ENCODE measurements at places on chromosomes 1 and 21. TPM values are rescaled to one million over a fixed set of nuclear protein-coding genes. Genes with fewer than 3 reads are reported as not detected.

DNA sequence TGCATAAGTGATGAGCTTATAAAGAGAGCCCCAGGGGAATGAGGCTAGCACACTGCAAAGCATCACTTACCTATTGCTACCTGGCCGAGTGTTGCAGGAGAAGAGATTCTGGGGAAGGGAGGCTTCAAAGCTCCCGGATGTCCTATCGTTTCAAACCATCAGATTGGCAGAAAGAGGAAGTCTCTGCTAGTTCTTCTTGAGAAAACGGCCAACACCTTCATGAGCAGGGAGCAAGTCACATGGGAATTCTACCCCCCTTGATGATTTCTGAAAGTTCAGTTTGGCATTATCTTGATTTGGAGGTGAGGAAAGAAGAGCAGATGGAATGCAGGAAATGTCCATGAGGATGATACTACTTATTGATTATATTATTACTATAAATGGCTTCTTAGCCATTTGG, 16.2 kb downstream of the SYF2 start:
- no peak for DNase-seq

GRCh38 chr1:94843430-94843829, 23.3 kb downstream of the SLC44A3 start:
- no peak for DNase-seq

DNA sequence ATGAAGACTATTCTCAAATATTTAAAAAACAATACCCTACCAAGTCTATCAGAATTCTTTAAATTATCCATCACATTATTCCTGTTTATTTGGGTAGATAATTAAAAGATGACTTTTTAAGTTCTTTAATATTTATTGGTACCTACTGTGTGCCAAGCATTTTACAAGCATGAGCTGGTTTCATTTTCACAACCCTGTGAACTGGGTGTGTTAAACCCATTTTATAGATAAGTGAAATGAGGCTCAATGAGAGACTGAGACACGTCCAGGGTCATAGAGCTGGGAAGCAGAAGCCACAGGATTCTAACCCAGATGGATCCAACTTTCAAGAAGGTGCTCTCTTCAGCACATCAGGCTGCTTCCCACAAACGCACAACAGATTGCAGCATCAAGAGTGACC, 12.3 kb downstream of the LRRN2 start:
- no peak for DNase-seq

DNA sequence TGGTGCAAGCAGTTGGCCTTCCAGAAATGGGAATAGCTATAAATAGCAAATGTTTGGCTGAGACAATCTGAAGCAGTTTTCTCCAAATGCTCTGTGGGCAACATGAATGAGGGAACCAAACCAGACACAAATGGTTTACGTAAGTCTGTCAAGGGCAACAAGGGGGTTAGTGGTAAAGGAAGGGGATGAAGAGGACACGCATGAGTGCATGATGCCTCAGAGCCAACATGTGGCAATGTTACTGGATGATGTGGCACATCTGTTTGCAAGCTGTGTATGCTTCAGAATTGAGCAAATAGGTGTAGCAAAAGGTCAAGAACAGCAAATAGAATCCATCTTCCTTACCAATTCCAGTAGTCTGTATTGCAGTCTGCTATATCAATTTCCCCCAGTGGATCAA, 76.3 kb upstream of the LMO4 start:
- DNase-seq = no peak

DNA sequence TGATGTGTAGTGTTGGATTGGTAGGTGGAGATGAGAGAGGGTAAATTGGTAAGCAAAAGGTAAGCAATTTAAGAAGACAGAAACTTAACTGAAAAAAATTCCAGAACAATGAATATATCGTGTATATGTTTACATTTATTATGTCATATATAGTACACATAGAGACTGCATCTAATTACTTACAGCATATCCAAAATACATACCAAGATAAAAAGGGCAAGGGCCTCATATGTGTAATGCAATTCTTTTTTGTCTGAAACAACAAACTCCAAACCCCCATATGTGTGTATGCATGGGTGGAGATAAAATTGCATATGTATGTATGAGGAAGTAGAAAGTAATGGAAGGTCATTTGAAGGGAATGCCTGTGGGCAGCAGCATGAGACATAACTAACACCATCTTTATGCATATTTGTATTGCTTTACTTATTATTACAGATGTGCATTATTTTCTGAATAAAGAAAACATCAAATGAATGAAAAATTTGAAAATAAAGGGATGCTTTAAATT, 4.3 kb downstream of the KRTAP20-3 start:
- no peak for DNase-seq

DNA sequence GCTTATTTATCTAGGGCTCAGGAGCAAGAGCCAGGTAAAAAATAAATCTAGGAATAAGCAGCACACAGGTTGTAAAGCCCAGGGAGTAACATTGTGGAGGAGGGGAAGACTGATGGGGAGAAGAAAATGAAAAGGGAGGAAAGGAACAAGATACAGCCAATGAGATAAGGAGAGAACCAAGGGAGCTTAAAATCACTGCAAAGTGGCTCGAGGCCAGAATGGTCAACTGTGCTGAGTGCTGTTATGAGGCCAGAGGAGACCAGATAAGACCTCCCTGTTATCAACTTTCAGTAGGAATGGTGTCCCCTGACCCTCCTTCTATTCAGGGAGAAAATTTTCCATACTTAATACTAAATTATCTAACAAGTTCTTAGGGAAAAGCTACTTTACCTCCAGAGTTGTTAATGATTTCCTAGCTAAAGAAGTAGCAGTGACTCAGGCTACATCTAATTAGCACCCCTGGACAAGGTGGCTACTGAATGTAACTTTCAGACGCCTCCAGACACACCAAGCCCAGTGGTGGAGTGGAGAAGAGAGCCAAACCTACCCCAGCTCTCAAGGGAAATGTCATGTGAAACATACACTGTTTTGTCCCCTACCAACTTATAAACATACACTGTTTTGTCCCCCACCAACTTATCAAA, 25.5 kb downstream of the ENAH start:
- no peak for DNase-seq

- DNase-seq = no peak
Observed at GRCh38 chr1:85799737-85800136, 91.5 kb upstream of the ZNHIT6 start.

The SLAMF9 gene
- not detected for total RNA-seq

DNA sequence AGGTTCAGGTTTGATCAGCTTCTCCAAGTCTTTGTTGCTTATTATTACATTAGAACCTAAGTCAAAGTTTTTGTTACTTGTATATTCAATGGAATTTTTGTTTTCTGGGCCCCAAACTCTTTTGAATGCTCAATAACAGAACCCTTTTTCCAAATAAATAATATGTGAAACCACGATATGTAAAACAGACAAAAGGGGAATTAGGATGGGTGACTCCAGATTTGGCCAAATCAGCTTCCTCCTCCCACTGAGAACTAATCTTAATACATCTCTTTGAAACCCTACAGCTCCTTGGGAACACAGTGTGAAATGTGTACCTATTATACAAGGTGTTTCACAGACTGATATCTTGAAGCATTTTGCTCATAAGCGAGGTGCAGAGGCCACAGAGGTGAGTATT, 67.0 kb upstream of the TNFSF18 start:
- no peak for DNase-seq

The WASF2 gene
- total RNA-seq = 58.9 TPM

The NBPF10 gene
- 0.67 TPM for total RNA-seq

GRCh38 chr21:46452710-46453109, 6.0 kb upstream of the DIP2A start:
- DNase-seq = no peak
